ENCODE measurements at places on chromosomes 1 and 21. TPM values are rescaled to one million over a fixed set of nuclear protein-coding genes. Genes with fewer than 3 reads are reported as not detected.
A peak's percentile ranks its signal among the peaks of the same experiment; 100 is the strongest.

Gene PAPPA2
- under 0.01 TPM for total RNA-seq

Gene TNFRSF25
- total RNA-seq: 7.1 TPM

Gene SPATA17
- total RNA-seq: under 0.01 TPM

Gene UCHL5
- total RNA-seq: 14.5 TPM

Gene LENEP
- total RNA-seq: 0.13 TPM

Gene AADACL3
- not detected for total RNA-seq

Gene ADCY10
- total RNA-seq: under 0.01 TPM

Gene CA14
- not detected for total RNA-seq

Gene CDC42
- 600 TPM for total RNA-seq

Gene ERRFI1
- total RNA-seq: 135 TPM

Gene OR6N1
- not detected for total RNA-seq

Gene PTGFR
- total RNA-seq: 0.13 TPM

Gene C1orf226
- 0.13 TPM for total RNA-seq

Gene PDE4B
- total RNA-seq: 173 TPM

Gene SLC2A5
- total RNA-seq: 0.13 TPM

DNA sequence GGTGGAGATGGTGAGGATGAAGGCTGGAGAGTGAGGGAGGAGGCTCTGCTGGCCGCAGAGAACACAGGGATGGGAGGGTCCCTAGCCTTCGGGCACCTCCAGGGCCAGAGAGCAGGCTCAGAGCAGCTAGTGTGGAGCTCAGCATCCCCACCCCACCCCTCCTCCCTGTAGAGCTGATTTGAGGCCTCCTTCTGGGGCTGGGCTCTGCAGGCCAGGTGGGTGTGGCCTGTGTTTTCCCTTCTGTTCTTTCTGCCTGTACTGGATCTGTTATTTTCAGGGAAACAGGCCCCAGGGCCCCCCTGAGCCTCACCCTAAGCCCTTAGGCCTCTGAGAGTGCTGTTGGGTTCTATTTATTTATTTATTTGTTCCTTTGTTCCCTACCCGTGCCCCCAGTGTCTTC lies 44.8 kb downstream of the TMCC2 start:
- no peak for DNase-seq

- no peak for DNase-seq
Measured at GRCh38 chr1:213464786-213465460, 413.9 kb downstream of the RPS6KC1 start.

DNA sequence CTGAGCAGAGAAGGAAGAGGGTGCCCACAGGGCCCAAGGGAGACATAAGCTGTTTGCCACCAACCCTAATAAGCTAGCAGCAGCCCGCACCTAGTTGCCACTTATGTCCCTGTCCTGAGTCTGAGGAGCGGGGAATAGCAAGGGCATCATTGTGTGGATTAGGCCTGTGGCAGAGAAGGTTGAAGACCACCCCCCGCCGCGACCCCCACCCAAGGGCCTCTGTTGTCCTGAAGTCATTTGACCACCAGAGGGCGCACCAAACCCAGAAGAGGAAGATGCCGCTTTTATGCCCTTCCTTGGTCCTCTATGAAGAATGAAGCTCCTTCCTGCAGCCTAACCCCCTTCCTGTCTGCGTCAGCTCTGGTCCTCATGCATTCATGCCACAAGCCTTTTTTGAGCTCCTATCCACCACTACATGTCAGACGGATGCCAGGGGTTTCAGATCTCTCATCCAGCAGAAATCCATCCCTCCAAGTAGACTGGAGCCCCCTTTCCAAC lies 16.6 kb downstream of the RHBG start:
- DNase-seq: peak; percentile 59

DNA sequence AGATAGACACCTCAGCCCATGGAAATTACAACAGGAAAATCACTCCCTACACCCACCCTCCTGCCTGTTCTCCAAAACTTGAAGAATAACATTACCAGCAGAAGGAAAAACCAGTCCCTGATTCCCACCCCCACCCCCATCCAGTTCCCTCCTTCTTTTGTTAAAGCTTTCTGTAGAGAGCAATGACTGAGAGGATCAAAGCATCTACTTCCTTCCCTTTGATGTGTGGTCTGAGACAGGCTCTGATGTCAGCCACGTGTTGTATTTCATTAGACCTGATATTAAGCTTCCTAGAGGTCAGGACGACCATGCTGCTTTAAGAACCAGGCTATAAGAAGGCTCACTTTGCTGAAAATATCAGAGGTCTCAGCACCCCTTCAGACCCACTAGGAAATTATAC lies 73.9 kb upstream of the HAO2 start:
- DNase-seq: no peak

DNA sequence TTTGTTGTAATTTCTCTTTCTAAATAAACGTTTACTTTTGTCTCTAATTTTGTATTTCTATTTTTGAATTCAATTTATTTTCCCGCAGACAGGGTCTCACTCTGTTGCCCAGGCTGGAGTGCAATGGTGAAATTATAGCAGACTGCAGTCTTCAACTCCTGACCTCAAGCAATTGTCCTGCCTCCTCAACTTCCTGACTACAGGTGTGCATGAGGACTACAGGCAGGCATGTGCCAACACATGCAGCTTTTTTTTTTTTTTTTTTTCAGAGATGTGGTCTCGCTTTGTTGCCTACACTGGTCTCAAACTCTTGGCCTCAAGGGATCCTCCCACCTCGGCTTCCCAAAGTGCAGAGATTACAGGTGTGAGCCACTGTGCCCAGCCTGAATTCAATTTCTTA lies 36.7 kb upstream of the IL20 start:
- DNase-seq: no peak

DNA sequence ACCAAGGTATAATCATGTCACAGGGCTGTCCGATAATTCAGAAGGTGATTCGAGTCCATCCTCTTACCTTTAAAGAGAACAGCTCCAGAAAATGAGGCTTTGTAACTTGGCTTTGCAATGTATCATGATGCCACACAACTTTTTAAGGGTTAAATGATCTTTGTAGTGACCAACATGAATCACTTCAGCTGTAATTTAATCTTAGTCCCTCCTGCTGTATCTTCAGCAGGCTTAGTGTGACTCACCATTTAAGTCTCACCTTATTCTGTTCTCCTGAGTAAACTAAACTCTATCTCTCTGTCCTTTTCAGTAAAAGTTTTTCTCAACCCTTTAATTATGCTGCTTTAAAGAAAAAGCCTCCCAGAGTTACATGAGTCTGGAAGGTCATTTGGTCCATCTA lies 1.9 kb upstream of the HIVEP3 start:
- no peak for DNase-seq

DNA sequence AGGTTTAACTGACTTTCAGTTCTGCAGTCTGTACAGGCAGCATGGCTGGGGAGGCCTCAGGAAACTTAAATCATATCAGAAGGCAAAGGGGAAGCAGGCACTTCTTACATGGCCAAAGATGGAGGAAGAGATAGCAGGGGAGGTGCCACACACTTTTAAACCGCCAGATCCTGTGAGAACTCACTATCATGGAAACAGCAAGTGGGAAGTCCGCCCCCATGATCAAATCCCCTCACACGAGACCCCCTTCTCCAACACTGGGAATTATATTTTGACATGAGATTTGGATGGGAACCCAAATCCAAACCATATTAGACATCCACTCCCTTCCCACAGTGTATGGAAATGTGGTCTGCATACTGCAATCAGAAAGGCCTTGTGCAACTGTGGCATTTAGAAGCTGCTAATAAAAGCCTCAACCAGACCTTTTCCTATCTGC lies 148.2 kb downstream of the FCRL5 start:
- no peak for DNase-seq

GRCh38 chr1:71081697-71082080 lies 854 bp upstream of the ZRANB2 start:
- no peak for DNase-seq

DNA sequence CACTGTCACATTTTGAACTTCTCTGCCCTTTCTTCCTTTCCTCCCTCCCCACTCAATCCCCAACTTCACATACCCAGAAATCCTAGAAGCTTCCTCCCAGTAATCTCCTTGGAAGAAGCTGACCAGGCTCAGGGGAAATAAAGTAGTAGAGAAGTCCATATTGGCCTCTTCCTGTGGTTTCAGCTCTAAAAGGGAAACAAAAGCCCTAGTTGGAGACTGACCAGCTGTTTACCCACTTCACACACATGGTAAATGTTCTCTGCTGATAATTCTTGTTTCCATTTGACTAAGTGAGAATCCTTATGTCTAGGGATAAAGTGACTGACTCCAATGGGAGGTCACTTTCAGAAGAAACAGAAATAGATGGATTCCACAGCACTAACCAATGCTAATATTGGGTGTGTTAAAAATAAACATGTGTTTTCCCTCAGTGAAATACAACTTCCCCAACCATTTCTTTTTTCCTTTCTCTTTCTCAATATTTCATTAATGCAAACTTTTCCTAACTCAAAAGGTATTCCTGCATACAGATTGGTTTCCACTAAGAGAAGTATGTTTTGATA lies 178.9 kb upstream of the DPT start:
- DNase-seq: no peak

GRCh38 chr1:29286194-29286767 lies 50.0 kb downstream of the PTPRU start:
- no peak for DNase-seq

DNA sequence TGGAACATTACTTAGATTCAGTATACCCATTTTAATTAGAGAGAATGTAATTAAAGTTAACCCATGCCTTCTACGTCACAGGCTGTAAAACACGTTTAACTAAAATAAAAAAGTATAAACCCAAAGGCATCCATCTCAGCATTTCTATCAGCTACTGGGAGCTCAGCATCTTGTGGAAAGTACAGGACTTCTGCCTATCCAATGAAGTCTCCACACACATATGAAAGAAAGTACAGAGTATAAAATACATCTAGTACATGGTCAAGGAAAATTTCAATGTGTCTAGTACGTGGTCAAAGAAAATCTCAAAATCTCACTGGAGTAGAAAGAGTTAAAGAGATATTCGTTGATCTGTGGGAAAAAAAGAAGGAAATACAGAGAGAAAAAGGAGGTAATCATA lies 141.4 kb upstream of the ZNHIT6 start:
- DNase-seq: no peak

DNA sequence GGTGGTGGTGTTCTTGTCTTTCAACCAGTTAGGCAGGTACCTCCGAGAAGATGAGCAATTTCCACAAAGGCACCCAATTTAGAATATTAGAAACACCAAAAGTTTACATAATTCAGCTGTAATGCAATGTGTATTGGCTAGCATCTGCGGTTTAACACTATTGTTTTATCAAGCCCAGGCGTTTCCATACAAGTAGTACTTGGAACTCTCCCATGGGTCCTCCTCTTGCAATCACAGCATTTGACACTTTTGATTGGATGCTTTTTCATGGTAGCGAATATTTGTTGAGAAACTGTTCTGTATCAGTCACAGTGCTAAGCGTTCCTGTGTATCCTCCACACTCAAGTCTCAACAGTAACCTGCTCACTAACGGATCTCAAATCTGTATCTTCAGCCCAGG lies 20.1 kb upstream of the MAP1LC3C start:
- DNase-seq: no peak

GRCh38 chr1:222931023-222931422 lies 116.2 kb downstream of the DISP1 start:
- no peak for DNase-seq

- no peak for DNase-seq
Measured at GRCh38 chr1:215104283-215104682, 21.7 kb downstream of the KCNK2 start.

- DNase-seq: no peak
Measured at GRCh38 chr1:168114845-168115244, 21.9 kb downstream of the GPR161 start.

GRCh38 chr1:151416231-151416630 lies 16.9 kb downstream of the PSMB4 start:
- no peak for DNase-seq

GRCh38 chr1:21782349-21782867 lies 541 bp downstream of the USP48 start:
- DNase-seq: peak; percentile 83

- peak; percentile 75 for DNase-seq
Measured at GRCh38 chr1:43414634-43415223, 25.0 kb downstream of the SZT2 start.

DNA sequence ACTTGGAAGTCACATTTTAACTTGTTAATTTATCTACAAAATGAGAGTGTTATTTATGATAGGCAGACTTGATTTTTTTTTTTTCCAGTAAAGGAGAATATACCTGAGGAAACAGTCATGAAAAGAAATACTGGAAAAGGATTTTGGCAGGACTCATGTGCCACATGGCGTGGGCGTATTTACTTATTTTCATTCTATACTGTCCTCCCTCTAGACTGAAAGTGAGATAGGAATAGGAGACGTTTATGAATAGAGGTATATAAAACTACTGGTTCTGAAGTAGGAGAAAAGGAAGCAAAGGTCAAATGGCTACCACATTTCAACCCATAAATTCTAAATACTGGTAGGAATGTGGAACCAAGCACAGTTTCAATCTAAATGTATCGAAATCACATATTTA lies 94.8 kb upstream of the MPC2 start:
- DNase-seq: no peak

- DNase-seq: peak; percentile 80
Measured at GRCh38 chr1:60984062-60984799, 98.1 kb upstream of the NFIA start.

DNA sequence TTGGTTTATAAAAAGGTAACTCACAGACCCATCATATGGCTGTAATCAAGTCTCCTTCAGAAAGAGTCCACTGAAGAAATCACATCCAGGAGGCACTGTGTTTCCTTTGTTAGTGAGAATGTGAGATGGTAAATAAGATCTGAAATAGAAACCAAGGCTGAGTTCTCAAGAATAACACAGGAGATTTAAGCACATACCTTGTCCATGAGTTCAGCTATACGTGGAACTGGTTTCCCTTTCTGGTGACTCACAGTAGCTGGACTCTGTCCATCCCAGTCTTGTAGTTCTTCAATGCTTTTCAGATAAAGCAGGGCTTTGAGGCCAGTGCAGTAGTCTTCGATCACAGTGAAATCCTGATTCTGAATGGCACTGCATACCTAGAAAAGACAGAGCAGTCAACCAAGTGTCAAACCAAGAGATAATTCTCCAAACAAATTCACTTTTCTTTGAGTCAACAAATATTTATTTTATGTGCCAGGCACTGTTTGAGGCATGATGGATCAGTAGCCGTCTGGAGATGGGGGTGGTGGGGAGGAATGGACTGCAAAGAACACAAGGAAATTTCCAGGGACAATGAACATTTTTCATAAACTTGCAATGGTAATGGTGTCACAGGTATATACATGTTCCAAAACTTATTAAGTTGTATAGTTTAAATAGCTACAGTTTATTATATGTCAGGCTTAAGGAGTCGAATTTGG lies 471.4 kb downstream of the PTBP2 start:
- peak; percentile 93 for DNase-seq

GRCh38 chr21:42350927-42351426 lies at the start of gene TFF2:
Gene TFF2 (minus strand): TSS chr21:42350994. CDS start chr21:42350957, 37 bp downstream.
- DNase-seq: peak; percentile 12

GRCh38 chr1:2230781-2231531 lies 2.8 kb downstream of the SKI start:
- no peak for DNase-seq

DNA sequence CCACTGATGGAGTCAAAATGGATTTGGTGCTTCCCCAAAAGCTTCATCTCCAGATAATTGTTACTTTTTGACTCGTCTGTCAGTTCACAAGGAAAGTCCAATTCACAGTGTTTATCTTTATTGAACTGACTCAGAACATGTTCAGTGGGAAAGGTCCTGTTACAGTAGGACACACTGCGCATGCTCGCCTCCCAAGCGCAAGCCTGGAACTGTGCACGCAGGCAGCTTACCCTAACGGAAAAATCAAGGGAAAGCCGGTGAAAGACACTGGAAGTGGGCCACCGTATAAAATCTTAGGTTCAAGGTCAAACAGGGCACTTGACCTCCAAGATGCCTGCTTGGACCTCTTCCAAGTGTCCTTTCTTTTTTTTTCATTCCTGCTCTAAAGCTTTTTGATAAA lies 174.6 kb downstream of the USP25 start:
- DNase-seq: no peak
